NCI-H1105 treated with DMSO at 0.1 percent for 48 hours (cell line): ENCODE measurements at places on chromosomes 13 and 19.
A peak's percentile ranks its signal among the peaks of the same experiment; 100 is the strongest.

- no peak for DNase-seq
Measured at GRCh38 chr19:53545271-53546065, 7.5 kb downstream of the ZNF331 start.

DNA sequence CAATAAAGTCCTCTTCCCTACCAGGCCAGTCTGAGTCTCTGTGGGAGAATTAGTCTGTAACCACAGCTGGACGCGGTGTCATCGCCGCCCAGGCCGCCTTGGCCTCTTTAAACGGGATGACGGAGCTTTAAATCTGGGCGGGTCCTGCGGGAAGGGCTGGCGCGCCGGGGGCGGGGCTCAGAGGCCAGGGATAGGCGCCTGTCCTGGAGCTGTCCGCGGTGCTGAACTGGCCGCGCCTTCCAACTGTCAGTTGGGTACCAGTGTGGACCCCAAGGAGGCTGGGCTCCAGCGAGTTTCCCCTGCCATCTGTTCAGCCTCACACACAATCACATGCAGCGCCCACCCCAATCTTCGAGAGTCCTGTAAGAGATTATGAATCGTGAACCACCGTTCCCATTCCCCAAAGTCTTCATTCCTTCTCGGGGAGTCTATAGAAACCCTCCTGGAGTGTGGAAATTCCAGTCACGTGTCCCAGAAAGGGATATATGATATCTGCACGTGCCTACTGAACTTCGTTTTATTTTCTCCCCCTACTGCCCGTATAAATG lies 11.5 kb downstream of the APLP1 start:
- DNase-seq: peak; percentile 34

GRCh38 chr19:31356587-31357314 lies 7.5 kb upstream of the TSHZ3 start:
- DNase-seq: no peak

GRCh38 chr19:5805462-5806132 lies 730 bp downstream of the NRTN start:
- peak; percentile 62 for DNase-seq

DNA sequence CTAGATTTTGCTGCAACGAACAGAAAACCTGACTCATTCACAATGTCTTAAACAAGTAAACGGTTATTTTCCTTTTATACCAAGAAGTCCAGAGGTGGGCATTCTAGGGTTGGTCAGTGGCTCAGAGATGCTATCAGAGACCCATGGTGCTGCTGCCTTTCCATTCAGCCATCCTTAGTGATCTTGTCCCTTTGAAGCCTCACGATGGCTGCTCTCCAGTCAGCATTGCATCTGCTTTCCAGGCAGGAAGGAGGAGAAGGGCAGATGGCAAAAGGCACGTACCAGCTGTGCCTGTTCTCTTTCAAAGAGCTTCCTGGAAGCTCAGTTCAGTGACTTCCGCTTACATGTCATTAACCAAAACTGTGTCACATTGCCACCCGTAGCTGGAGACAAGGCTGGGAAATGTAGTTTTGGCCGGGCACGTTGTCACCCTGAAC lies 30.1 kb downstream of the WDFY2 start:
- DNase-seq: no peak

GRCh38 chr19:38975214-38975860 lies at the start of gene FBXO17:
Gene FBXO17, minus strand, starts transcription at chr19:38975742. Its CDS starts 25,423 bp downstream, at chr19:38950319.
- DNase-seq: no peak

GRCh38 chr19:7926727-7927604 lies 1.0 kb upstream of the CTXN1 start:
- DNase-seq: no peak

GRCh38 chr19:14472202-14472938 lies 2.8 kb downstream of the PTGER1 start:
- DNase-seq: peak; percentile 70

- DNase-seq: no peak
Measured at GRCh38 chr13:96421314-96421713, 331.4 kb downstream of the HS6ST3 start.

- no peak for DNase-seq
Measured at GRCh38 chr13:95745289-95745688, 68.3 kb downstream of the DNAJC3 start.

DNA sequence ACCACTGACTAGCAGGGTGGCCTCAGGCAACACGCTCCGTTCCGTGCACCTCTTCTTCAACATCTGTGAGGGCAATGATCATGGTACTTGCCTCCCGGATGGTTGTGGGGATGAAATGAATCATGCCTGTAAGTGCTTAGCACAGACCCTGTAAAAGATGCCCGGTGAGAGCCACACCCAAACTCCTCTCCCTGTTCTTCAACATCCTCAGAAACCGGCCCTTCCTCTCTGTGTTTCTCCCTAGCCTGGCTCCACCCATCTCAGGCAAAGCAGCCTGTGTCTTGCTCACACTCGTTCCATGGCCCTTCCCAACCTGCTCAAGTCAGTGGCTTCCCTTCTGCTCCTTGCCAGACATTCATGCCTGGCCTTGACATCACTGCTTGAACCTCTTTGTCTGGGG lies 5.8 kb upstream of the DMKN start:
- no peak for DNase-seq

DNA sequence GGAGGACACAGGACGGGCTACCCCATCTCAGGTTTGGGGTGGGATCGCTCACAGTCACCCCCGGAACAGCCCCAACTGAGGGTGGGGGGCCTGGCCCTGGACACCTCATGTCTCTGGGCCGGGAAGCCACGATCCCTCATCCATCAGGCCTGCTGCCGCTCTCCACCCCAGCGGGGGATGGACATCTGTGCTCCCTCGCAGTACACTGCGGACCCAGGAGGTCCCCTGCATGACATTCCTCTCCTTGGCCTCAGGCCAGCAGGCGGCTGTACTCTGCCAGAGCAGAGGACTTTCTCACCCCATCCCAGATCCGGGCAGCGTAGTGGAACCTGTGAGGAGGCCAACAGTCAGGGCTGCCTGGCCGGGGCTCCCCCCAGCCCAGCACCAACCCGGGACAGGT lies 15.5 kb downstream of the IRGC start:
- no peak for DNase-seq

DNA sequence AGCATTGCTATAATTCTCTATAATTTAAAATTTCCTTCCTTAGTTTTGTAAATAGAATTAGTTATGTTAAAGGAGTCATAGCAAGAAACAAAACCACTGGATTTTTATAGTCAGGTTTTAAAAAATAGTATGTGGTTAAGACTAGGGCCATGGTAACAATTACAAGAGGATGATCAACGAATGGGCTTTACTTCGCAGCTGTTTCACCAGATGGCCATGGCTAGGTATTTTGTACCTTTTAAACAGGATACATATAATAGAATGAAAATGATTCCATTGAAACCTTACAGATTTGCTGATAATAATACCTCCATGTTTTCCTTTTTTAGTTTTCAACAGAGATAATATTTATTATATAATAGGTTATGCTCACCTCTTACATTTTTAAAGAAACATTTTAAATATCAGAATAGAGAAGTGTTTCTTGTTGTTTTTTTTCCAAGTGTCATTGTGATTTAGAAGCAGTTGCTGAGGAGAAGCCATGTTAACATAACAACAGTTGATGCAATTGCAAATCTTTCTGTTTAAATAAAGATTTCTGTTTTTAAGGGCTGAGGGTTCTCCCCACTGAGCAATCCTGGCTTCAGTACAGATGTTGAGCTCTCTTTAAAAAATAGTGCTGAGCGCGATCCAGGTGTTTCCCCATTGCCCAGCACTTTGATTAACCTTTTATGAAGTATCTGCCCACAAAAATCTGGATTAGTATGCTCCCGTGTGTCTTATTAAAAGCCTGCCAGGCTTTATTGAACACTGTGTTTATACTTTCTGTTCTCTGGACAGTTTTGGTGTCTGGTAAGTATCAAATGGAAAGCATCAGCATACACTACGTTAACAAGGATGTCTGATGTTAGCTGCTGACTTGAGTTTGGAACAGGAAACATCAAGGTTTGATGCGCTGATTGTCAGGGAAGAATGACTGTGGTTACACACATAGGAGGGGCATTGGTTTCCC lies 205.3 kb downstream of the HS6ST3 start:
- DNase-seq: no peak

GRCh38 chr13:26220575-26220974 lies 1.5 kb downstream of the RNF6 start:
- no peak for DNase-seq

DNA sequence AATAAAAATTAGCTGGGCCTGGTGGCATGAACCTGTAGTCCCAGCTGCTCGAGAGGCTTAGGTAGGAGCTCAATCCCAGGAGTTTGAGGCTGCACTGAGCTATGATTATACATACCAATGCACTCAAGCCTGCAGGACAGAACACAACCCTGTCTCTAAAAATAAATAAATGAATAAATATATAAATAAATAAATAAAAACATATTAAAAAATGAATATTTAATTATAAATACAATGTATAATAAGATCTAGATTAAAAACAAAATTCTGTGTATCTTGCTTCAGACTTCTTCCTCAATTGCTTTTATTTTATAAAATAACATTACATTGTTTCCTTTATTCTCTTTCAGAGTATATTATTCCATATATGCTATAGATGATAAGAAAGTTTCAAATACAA lies 1964.1 kb downstream of the PCDH9 start:
- no peak for DNase-seq

- peak; percentile 35 for DNase-seq
Measured at GRCh38 chr19:49224879-49225278, 67.3 kb downstream of the TRPM4 start.

- DNase-seq: no peak
Measured at GRCh38 chr13:42189061-42189460, 82.9 kb upstream of the AKAP11 start.

GRCh38 chr13:21142766-21143165 lies 33.6 kb downstream of the SKA3 start:
- DNase-seq: no peak

DNA sequence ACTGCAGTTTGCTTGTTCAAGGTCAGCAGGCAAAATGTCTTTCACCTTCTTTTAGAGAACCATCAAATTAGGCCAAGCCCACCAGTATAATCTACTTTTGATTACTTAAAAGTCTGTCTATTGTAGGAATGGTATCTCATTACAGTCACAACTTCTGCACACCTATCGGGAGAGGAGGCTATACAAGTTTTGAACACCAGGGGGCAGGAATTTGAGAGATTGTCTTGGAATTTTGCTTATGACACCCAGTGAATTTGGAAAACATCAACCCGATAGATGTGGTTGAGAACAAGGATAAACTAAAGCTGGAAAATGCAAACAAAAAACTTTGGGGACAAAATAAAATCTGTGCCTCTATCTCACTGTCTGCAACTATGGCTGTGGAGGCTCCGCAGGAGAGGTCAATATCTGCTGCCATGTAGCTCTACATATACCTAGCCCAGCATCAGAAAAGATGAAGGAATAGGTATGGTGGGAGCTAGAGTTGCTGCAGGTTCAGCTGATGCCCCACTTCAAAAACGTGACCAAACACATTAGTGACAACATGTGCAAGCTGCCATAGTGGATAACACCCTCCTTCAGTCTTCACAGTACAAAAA lies 1299.2 kb upstream of the SPRY2 start:
- DNase-seq: no peak

GRCh38 chr13:33381906-33382305 lies 96.4 kb upstream of the STARD13 start:
- DNase-seq: no peak

GRCh38 chr19:45391346-45391745 lies 13.5 kb downstream of the PPP1R13L start:
- DNase-seq: no peak

- no peak for DNase-seq
Measured at GRCh38 chr13:74930402-74931165, 551.4 kb downstream of the TBC1D4 start.

- DNase-seq: no peak
Measured at GRCh38 chr19:23095418-23095817, 21.4 kb upstream of the ZNF730 start.

GRCh38 chr13:110685305-110686020 lies 20.5 kb downstream of the CARS2 start:
- no peak for DNase-seq
